Epithelial cell of esophagus (primary cell): ENCODE measurements at places on chromosomes 12 and 14.

- no peak for DNase-seq
Measured at GRCh38 chr12:1881936-1882335, 36.5 kb downstream of the CACNA2D4 start.

GRCh38 chr12:100141666-100141997 lies 1.0 kb downstream of the BLTP3B start:
- peak; percentile 91 for DNase-seq

DNA sequence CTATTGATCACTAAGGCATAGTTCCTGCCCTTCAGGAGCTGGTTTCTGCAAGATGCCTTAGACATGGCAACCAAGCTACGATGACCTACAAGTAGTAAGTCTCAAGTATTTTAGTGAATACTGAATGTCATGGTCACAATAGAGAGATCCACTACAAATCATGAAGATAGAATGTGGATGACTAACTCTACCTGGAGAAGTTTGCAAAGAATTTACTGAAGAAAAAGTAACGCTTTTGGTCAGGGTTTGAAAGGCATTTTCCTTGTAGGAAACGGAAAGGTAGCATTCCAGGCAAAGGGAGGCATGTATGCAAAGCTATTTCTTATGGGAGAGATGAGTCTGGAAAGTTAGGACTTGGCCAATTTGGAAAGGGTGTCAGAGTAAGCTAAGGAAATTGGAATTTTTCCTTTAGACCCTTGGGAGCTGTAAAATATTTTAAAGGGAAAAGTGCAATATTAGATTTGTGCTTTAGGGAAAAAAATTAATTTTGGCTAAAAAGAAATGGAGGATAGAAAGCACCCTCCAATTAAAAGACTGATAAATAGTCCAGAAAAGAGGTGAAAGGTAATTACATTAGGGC lies 377.5 kb downstream of the EGLN3 start:
- no peak for DNase-seq

- no peak for DNase-seq
Measured at GRCh38 chr12:127562816-127563215, 704.2 kb upstream of the TMEM132C start.

DNA sequence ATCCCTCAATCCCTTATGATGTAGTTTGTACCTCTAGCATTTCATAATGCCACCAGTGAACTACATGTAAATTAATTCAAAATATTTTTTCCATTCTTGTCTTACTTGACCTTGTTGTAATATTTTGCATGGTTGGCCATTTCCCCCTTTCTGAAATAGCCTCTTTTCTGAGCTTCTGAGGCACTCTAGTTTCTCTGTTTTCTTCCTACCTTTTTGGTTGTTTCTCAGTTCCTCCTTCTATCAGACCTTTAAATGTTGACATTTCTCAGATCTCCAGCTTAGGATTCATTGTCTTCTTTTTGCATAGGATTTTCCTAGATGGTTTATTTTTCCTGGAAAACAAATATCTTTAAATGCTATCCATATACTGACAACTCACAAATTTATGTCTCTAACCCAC lies 9.8 kb upstream of the RMST start:
- no peak for DNase-seq

- peak; percentile 61 for DNase-seq
Measured at GRCh38 chr12:109804820-109805761, 28.1 kb downstream of the TRPV4 start.

DNA sequence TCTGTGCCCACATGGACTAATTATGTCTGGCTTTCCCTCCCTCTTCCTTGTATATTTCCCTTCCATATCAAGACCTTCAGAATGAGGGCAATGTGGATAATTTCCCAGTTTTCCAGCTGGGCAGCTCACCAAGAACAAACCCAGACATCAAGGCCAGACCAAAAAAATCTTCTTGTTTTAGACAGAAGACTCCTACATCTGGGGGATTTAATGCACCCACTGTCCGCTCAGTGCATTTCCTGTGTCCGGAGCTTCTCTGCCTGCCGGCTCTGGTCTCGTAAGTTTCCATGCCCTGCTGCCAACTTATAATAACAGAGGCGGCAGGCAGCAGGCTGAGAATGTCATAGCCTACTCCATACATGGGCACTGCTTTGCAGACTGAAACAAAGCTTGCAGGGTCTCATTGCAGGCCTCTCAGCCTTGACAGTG lies 207.2 kb upstream of the BCL2L14 start:
- no peak for DNase-seq

DNA sequence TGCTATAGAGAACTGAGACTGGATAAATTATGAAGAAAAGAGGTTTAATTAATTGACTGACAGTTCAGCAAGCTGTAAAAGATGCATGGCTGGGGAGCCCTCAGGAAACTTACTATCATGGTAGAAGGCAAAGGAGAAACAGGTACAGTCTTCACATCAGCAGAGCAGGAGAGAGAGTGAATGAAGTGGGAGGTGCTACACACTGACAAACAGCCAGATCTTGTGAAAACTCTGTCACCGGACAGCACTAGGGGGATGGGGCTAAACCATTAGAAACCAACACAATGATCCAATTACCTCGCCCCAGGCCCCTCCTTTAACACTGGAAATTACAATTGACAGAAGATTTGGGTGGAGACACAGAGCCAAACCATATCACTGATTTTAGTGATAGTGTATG lies 682.4 kb downstream of the SLC16A7 start:
- DNase-seq = no peak

DNA sequence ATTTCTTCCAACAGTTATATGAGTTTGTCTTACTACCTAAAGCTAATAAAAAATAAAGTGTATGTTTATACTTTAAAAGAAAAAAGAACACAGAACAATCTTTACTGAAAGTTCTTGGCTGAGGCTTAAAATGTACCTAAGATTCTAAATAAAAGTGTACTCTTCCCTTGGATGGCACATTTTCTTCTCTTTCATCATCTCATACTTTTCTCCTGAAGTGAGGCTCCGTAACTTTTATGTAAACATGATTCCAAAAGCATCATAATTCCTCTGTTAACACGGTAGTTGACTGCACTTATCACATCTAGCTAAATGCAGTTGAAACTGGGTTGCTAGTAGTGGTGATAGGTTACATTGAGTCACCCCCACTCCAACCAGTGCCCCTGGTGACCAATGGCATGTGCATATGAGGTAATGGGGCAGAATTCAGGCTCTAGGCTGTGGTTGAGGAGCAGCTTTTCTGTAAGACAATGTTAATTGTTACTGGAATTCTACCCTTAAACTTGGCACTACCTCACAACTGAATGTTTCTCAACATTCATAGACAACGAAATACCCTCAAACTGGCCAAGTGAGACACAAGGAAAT lies 38.4 kb downstream of the WASHC3 start:
- no peak for DNase-seq

DNA sequence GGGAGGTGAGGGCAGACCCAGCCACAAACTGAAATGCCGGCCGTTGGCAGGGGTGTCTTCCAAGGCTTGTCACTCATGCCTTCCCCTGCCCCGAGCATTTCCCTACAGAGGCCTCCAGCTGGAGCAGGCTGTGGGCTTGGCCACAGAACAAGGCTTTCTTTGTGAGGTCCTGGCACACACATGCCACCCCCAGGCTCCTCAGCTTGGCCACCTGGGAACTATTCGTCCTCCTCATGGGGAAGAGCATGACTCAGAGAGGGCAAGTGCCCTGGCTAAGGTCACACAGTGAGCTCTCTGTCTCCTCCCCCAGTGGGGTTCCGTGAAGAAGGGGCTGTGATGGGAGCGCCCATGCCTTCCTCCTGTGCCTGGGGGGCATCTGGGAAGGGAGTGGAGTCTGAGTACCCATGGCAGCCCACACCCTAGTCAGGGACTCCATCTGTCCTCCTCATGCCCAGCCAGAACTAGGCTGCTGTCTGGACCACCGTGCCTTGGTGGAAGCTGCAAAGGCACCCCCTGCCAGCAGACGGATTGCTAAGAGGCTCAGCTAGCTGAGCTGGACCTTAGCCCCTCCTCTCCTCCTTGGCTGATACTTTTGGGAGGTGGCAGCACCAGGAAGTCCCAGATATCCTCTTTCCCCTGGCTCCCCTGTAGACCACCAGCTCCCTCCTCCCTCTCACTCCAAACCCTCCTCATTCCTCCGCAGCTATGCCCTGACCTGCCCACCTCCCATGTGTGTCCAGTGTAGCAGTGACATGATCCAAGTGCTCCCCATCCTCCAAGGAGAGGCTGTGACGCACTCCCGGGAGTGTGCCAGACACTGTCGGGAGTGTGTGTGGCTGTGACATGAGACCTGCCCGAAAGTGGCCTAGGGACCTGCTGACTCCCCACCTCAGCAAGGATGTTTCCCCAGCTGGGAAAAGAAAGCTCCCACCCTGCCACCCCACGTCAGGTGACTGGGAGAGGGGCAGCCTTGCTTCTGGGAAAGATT lies 21.4 kb downstream of the ABCB9 start:
- peak; percentile 33 for DNase-seq

- DNase-seq = no peak
Measured at GRCh38 chr12:120262852-120263747, 2.4 kb downstream of the PXN start.

DNA sequence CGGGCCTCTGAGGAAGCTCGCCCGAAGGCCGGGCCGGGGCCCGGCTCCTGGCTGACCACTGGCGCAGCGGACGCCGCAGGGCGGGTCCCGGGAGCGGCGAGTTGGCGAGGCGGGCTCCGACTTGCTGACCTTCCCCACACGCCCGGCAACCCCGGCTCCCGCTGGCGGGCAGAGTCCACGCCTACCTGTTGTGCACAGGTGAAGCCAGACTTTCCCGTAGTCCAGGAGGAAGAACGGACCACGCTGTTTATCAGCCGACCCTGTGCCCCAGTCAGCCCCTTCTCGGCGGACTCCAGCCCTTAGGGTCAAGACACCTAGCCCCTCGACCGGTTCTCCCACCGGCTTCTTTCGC lies 407 bp downstream of the HEATR5A start:
- peak; percentile 49 for DNase-seq

DNA sequence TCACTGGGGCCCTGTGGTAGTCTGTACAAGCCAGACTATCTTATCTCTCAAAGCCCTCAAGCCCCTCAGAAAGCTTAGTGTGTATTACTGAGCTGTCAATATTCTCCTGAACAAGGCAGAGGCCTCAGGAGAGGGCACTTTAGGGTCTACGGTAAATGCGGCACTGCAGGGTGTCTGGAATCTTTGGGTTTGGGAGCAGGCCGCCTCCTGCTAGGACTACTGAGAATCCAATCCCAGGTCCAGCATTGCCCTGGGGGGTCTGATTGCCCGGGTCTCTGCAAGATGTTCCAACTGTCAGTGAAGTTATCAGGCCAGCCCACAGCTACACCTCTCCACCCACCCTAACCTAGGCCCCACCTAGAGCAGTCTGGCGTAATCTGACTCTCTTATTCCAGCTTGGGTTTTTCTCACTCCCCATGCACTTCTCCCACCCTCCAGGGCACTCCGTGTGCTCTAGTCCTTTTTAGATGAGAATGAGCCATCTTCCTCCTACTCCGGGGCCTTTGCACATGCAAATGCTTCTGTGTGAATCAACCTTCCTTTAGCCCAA lies 4.3 kb upstream of the ZFP36L1 start:
- no peak for DNase-seq

DNA sequence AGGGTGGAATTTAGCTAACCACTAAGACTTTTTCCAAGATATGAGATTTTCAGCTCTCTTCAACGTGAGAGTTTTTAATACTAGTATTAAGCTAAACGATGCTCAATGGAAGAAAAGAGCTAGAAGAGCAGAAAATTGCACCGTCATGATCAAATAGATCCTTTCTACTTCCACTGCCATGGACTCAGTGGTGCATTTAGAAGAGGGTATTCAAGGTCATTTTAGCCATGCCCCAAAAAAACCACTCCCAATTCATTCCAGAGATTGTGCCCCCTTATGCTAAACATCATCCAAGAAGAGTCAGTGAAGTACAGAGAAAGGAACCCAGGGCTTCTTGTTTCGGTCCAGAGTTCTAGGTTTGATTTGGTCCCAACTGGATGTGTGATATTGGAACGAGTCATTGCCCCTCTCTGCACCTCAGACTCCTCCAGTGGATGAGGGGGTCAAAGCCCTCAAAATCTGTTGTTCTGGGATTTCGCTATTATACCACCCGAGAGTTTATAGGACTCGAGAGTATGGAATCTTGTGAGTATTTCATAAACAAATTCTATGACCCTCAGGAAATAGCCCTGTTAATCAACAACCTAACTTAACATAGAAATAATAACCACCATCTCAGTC lies 55.2 kb downstream of the DAD1 start:
- no peak for DNase-seq

GRCh38 chr12:116640281-116640680 lies 81.1 kb downstream of the MAP1LC3B2 start:
- no peak for DNase-seq

DNA sequence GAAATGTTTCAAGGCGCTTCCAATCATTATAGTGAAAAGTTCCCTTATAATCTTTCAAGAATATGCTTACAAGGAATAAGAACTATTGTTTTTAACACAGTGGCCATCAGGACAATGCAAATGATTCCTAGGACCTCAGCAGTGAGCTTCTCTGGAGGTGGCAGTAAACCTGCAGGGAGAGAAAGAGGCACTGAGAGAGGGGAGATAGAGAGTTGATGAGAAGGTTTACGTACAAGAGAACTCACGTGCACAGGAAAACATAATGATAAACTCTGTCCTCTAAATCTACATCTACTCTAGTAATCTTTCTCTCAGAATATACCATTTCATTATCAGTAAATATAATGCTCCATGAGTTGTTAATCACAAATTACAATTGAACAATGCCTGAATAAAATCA lies 715 bp downstream of the KLRC4 start:
- no peak for DNase-seq

DNA sequence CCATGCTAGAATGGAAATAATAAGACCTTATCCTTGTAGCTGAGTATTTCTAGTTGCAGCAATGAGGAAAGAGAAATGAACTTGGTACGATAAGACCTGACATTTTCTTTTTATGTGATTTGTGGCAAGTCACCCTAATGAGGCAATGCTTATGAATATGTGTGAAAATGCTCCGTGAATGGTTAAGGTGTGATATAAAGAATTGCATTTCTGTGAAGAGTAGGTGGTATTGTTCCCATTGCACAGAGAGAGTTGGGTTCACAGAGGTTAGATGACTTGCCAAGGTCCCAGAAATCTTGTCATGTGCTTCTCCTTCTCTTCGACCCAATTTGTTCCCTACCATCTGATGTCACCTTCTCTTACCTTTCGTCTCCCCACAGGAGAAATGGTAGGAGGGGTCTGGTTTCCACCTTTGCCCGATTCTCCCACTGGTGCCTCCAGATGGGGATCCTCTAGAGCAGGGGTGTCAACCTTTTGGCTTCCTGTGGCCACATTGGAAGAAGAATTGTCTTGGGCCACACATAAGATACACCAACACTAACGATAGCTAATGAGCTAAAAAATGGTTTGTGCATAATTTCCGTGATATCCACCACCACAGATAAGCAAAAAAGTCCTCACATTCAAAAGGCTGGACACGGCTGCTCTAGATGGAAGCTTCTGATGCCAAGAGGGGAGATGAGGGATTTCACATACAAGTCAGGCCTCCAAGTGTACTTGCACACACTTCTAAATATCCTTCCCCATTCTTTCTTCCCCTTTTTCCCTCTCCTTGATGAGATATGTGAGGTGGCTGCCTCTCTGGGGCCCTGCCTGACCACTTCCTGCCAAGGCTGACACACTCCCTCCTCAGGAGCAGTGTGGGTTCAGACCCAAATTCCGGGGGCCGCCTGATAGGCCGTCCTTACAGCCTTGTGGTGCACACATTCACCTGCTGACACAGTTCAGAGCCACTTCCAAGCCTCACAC lies 96.1 kb downstream of the PLXNC1 start:
- no peak for DNase-seq

- no peak for DNase-seq
Measured at GRCh38 chr12:74319886-74320285, 217.7 kb upstream of the ATXN7L3B start.

GRCh38 chr12:77686760-77687159 lies 143.9 kb upstream of the NAV3 start:
- DNase-seq = no peak
